NB4 (cell line): ENCODE measurements at places on chromosomes 16 and 17.
A peak's percentile ranks its signal among the peaks of the same experiment; 100 is the strongest.

- no peak for DNase-seq
Measured at GRCh38 chr17:66784621-66785364, 50.1 kb upstream of the CACNG5 start.

DNA sequence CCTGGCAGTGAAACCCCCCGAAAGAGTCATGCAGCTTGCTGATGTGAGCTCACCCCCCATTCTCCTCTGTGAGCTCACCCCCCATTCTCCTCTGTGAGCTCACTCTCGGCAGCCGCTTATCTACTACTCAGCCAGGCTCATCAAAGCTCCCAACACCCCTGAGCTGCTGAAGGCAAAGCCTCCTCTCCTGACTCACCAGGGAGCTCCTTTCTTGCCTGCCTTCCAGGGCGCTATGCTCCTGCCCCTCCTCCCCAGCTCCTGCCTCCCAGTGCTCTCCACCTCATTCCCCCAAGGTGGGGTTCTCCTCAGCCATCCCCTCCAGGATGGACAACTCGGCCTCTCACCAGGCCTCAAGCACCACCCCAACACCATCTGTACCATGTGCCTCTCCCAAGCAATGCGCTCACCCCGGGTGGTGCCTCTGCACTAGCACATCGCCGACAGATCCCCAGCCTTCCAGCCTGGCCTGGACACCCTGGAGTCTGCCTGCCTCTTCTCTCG lies 27.7 kb upstream of the FAAP100 start:
- no peak for DNase-seq

DNA sequence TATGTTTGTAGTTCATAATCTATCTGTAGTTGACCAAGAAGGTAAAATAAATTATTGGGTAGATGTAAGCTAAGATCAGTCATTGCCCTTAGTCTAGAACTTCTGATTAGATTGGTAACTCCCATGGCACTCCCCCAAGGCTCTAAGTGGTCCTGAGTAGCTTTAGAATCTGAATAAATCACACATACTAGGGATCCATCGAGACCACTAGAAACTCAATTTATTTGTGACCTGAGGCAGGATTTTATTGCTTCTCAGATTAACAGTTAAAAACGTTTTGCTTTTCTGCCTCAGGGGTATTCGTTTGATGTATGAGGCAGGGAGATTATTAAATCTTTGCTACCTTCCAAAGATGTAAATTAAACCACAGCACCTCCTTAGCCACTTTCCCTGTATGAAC lies 24.9 kb downstream of the CMTR2 start:
- DNase-seq, result no peak

- no peak for DNase-seq
Measured at GRCh38 chr17:55391244-55391757, 30.3 kb downstream of the MMD start.

- peak; percentile 87 for DNase-seq
Measured at GRCh38 chr17:37292429-37293139, 83.2 kb upstream of the C17orf78 start.

GRCh38 chr16:58727028-58727781 lies 6.9 kb downstream of the GOT2 start:
- no peak for DNase-seq

DNA sequence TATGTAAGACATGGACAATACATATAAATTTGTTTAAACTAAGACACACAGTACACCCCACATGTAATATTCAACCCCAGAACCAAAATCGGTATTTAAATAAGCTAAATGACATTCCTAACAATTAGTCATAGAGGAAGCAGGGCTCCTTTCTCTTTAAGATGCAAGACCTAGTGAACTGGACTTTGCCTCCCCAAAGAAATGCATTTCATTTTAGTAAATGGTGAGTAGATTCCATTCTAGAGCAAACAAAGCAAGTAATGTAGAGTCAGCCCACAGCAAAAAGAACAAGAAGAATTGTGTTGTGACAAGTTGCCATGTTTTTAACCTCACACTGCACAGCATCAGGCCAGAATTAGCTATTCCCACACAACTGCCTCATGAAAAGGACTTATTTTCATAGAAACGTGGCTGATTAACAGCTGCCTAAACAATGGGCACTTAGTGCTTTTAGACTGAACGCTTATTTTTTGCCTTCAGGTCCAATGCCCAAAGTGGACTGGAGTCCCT lies 14.4 kb downstream of the DNAJC7 start:
- DNase-seq, result no peak

DNA sequence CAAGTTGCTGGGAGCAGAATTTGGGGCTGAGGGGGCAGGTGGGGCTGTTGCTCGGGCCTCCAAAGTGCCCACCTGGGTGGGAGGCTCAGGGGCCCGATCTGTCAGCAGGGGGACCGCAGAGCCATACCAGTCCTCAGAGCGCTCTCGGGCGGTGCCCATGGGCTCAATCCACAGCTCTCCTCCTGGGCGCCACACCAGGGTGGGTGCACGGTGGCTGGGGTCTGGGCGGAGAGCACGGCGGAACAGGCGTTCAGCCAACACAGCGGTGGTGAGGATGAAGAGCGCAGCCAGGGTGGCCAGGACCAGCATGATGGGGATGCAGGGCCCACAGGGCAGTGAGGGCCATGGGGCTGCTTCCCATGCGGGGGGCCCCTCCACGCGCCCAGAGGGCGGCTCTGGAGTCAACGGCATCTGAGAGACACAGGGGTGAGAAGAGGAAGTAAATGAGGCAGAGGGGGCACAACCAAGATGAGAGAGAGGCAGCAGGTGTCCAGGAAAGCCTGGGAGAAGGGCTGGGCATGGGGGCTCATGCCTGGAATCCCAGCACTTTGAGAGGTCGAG lies 1.2 kb downstream of the C16orf54 start:
- DNase-seq, result peak; percentile 72

DNA sequence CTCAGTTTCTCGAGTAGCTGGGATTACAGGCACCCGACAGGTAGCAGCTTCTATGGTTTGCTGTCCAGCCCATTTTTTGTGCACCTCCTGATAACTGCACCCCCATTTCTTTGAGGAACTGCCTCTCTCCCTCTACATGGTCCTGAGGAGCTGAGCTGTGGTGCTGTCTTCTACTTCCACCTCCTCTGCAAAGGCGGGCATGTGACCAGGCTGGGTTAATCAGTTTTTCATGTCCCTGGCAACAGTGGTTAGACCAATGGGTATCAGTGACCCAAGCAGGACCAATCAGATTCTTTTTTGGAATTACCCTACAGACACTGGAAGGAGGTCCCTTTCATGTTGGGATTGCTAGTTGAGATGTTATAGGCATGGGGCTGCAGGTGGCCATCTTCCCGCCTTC lies 41.3 kb downstream of the TBX21 start:
- DNase-seq, result no peak

DNA sequence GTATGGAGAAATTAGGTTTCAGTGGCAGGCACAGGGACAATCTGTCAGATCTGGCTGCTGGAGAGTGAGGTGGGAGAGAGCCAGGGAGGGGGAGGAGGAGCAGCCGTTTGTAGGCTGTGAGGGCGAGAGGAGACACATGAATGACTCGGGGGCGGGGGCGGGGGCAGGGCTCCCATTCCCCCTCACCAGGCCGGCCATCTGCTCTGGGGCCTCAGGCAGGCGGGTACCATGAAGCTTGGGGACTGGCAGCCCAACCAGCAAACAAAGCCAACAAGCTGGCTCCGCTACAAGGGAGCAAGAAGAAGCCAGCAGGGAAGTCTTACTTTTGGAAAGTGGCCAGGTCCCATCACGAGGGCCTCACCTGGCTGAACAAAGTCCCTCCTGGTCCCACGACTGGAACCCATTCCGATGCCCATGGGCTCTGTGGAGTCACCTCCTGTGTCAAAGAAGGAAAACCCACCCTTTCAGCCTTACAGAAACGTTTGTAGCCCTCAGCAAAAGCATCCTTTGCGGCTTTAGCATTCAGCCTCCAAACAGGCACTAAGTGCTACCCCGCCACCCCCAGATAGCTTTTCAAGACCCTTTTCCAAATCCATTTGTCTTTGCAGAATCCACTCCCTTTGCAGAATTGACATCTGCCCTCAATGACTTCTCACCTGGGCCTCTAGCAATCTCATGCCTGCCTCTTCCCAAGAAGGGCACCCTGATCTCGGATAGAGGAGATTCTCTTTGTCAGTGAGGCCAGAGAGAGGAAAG lies 9.2 kb upstream of the SSTR2 start:
- peak; percentile 30 for DNase-seq

DNA sequence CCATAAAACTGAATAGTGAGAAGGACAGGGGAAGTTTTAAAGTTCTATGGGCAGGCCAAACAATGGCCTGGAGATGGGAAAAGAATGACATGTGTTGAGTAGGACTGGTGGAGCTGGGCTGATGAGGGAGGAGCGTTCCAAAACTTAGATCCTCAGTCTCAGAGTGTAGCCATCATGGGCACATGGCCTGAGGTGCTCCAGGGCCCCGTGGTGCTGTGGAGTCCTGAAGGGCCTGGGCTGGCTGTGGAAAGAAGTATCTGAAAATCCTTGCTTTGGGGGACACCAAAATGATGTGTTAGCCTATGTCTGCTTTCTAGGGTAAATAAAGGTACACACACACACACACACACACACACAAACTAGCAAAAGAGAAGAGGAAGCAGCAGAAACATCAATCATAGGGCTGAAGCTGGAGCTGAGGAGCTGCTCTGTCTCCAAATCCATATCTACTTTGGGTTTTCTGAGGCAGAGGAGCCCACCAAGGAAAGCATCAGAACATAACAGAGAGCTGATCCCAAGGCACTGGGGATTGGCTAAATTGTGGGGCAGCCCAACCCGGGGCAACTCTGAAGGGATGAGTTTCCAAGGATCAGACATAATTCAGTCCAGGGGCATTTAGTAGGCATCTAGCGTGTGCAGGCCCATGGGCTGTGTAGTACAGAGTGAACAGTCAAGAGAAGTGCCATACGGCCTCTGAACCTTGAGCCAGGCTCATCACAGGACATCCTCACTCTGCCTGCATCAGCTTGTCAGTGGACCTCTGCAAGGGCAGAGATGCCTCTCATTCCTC lies 85.2 kb downstream of the C16orf78 start:
- DNase-seq, result no peak

GRCh38 chr16:19857593-19858339 lies 26.9 kb downstream of the GPRC5B start:
- DNase-seq, result no peak

DNA sequence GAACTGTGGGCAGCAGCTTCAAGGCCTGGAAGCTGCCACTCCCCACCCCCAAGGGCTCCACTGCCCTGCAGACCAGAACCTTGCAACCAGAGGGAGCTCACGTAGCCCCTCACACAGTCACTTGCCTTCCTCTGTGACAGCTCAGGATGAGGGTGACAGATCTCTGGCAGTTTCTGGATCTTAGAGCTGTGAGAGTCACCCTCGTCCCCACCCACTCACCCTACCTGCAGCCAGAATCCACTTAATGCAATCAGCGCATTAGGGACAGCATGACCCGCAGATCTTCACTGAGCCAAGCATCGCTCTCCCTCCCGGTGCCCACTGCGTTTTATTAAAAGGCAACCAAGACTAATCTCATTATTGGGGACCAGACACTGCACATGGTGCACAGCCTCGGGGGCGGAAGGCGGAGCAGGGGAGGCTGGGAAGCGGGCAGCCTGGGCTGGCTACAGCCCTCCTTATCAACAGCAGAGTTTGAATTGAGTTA lies 3.5 kb downstream of the CYB561 start:
- DNase-seq, result peak; percentile 52

DNA sequence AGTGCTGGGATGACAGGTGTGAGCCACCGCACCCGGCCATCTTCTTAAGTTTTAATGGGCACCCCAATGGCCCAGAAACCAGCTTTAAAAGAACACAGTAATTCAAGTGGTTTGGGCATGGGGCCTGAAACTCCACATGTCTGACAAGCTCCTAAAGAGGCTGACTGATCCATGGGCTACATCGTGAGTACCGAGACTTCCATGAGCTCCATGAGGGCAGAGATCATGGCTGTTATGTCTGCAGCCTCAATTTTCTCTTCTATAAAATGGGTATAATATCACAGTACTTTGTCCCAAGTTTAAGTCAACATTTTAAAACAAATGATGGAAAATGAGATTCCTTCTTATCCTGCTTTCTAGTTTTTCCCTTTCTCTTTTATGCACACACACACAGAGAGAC lies 397.6 kb upstream of the MAF start:
- DNase-seq, result no peak

DNA sequence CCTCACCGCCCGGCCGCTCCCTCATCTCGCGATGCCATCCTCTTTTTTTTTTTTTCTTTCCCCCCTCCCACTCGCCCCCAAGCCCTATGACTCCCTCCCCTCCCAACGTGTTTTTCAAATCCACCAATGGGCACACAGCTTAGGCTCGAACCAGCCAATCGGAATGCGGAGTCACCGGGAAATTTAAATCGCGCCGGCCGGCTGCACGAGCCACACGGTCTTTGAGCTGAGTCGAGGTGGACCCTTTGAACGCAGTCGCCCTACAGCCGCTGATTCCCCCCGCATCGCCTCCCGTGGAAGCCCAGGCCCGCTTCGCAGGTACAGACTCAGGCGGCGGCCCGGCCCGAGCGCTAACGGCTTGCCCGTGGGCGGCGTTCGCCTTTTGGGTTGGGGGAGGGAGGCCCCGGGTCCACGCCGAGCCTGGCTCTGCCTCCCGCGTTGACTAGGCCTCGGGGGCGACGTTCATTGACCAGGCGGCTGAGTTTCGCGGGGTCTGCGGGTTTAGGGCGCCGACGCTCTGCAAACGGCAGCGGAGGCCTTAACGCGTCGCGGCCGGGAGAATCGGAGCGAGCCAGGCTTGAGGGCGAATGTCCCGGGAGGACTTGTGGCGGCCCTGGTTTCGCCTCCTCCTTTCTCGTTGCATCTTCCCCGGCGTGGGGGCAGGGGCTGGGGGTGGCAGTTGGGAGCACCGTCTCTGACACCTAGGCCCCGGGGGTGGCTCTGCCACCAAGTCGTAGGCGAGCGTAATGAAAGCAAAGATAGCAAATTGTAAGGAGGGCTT lies at the start of gene KPNA2:
Gene KPNA2 (plus strand): TSS at position 213 of the 781 bp plus-strand sequence. CDS start 1,398 bp downstream, outside the sequence.
- DNase-seq, result peak; percentile 57

DNA sequence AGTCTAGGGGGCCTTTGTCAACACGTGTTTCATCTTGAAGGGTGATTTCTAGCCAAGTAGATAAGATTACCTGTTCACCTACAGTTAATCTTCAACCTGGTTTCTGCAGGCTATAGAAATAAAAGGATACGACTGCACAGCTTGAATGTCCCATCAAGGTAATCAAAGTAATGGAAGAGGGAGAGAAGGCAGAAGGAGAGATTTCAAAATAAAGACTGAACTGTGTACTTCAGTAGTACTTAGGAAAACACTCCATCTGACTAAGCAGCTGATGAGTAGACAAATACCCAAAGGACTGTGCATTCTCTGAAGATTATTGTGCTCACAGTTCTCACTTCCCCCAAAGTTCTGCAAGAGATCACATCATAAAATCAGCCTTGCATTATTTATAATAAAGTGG lies 5.8 kb upstream of the RFFL start:
- DNase-seq, result peak; percentile 37

- DNase-seq, result no peak
Measured at GRCh38 chr16:48546774-48547173, 63.2 kb downstream of the N4BP1 start.
